ENCODE measurements at places on chromosomes 4 and X.

GRCh38 chrX:15825936-15826335 is 28.7 kb downstream of the AP1S2 start:
- no peak for DNase-seq
- no peaks in the 10 kb centered on the region for H3K4me1 ChIP-seq
- no peaks in the 10 kb centered on the region for H3K27me3 ChIP-seq
- no peak overlapping the region for H3K4me3 ChIP-seq
- H3K27ac ChIP-seq: no peak overlapping the region

DNA sequence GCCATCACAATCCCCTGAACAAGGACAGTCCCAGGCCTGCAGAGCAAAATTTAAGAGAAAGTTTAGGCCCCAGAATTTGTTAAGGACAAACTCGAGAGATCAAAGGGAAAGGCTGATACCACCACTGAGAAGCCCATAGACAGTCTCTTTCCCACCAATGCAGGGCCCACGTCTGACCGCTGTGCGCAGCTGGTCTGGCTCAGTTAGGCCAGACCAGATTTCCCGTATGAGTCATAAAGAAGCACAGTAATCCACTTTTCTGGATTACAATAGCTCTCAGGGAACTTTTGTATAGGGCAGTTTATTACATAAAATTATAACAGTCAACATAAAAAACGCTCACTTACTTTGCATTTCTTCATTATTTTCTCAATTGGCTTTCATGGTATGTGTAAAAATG is 259.5 kb downstream of the RCHY1 start:
- H3K27me3 ChIP-seq: no peaks in the 10 kb centered on the region
- H3K36me3 ChIP-seq: no peaks in the 10 kb centered on the region
- H3K4me1 ChIP-seq: no peaks in the 10 kb centered on the region
- no peak for DNase-seq
- no peak overlapping the region for H3K4me3 ChIP-seq

DNA sequence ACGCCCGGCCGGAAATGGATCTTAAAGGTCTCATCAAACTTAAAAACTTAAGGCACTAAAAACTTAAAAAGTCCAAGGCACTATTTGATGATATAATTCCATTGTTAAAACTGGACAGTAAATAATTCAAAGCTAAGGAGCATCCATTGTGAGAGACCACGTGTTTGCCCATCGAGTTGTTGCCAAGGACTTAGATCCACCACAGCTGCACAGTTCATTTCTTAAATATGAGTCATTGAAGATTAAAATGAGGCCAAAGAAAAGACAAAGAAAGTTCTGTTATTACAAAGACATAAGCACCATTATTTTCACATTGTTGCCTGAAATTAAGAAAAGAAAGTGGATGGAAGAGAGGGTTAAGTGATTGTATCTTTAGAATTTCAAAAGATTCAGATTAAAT is 411.5 kb upstream of the FTHL17 start:
- H3K27ac ChIP-seq: no peak overlapping the region
- no peaks in the 10 kb centered on the region for H3K4me1 ChIP-seq
- no peaks in the 10 kb centered on the region for H3K27me3 ChIP-seq
- no peak for DNase-seq
- H3K4me3 ChIP-seq: no peak overlapping the region

GRCh38 chrX:105694839-105695238 is 127.5 kb upstream of the NRK start:
- H3K4me3 ChIP-seq: no peak overlapping the region
- H3K27me3 ChIP-seq: no peaks in the 10 kb centered on the region
- H3K27ac ChIP-seq: no peak overlapping the region
- no peaks in the 10 kb centered on the region for H3K4me1 ChIP-seq

GRCh38 chr4:40199179-40199670 is 2.4 kb downstream of the RHOH start:
- no peak for DNase-seq
- H3K36me3 ChIP-seq: no peaks in the 10 kb centered on the region
- H3K4me1 ChIP-seq: no peaks in the 10 kb centered on the region
- H3K27ac ChIP-seq: peak overlapping the region; percentile 60
- no peaks in the 10 kb centered on the region for H3K27me3 ChIP-seq

DNA sequence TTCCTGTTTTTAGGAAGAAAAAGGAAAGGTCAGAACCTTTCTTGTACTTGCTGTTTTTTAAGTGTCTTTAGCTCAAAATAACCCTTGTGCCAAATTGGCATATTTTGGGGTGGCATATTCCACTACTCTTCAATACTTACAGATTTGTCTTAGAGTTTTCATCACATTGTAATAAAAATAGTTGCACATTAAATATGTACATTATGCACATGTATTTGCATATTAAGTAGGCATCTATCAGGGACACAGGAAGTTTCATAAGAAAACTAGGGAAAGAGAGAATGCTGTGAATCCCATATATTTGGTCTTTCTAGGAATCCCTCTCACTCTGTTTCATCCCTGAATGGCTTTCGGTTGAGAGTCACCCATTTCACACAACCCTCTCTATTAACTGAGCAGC is 139.6 kb downstream of the LARP7 start:
- H3K4me1 ChIP-seq: no peaks in the 10 kb centered on the region
- no peak overlapping the region for H3K4me3 ChIP-seq
- no peak overlapping the region for H3K27ac ChIP-seq
- no peaks in the 10 kb centered on the region for H3K36me3 ChIP-seq
- H3K27me3 ChIP-seq: no peaks in the 10 kb centered on the region

All from colonic mucosa (tissue), 4 donors.